Activated CD4-positive, alpha-beta T cell treated with anti-CD3 and anti-CD28 coated beads for 48 hours (primary cell): ENCODE measurements at places on chromosomes 6 and 20.
A peak's percentile ranks its signal among the peaks of the same experiment; 100 is the strongest.

DNA sequence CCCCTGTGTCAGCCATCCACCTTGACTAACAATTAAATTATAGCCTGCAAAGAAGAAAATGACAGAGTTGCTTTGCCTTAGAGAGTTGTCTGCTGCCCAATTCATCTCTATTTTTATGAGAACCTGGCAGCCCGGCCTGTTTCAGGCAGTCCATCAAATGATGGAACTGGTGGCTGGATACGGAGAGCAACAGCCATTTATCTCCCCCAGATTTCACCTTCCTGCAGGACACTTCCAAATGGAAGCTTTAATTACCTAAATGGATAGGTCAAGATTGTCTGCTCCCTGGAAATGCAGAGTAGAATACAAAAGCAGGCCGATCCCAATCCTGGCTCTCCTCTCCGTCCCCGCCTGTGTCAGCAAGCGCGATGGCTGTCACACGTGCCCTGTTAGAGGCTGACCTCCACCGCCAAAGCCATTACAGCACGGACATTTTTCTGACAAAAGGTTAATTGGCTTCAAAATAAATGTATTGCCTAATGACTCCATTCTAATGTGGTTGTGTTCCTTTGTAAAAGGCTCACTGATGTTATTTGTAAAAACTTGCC is 86.7 kb downstream of the PACRG start:
- no peak for DNase-seq

- DNase-seq: peak; percentile 80
Observed at GRCh38 chr6:43509984-43510826, at the start of gene LRRC73. LRRC73 (minus strand) TSS chr6:43510346; CDS start chr6:43509785, 561 bp downstream.

GRCh38 chr6:88997327-88997726 is 33.9 kb upstream of the RNGTT start:
- no peak for DNase-seq

DNA sequence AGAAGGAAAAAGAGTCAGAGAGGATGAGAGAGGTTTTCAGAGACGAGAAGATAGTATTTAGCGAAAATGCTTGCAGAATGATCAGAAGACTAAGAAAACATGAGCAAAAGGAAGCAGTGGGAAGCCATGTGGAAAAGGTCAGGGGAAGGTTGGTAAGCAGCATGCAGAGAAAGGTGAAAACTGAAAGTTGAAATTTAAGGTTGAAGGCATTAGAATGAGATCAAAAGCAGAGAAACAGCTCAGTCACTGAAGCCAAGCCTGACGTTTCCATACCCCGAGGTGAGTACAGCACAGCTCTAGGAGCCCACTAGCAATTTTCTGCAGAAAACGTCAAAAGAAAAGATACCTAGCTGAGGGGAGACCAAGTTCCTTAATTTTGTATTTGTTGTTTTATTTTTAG is 19.1 kb upstream of the TFB1M start:
- DNase-seq: peak; percentile 28

GRCh38 chr20:53657732-53658131 is 64.1 kb upstream of the ZNF217 start:
- DNase-seq: no peak

DNA sequence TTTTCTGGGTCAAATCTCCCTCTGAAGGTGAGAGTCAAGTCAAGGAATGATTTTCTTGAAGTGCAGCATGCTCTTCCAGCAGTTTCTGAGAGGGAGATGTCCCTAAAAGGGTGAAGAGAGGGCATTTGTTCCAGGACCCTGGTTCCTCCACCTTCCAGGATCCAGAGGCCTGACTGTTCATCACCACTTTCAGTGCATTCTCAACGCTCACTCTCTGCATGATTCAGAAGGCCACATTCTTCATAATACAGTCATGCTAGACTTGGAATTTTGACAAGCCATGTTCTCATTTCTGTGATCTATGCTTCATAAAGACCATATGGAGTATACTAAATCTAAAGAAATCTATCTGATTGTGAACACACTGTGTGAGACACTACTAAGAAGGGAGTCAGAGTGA is 85.1 kb downstream of the PDE7B start:
- DNase-seq: no peak

DNA sequence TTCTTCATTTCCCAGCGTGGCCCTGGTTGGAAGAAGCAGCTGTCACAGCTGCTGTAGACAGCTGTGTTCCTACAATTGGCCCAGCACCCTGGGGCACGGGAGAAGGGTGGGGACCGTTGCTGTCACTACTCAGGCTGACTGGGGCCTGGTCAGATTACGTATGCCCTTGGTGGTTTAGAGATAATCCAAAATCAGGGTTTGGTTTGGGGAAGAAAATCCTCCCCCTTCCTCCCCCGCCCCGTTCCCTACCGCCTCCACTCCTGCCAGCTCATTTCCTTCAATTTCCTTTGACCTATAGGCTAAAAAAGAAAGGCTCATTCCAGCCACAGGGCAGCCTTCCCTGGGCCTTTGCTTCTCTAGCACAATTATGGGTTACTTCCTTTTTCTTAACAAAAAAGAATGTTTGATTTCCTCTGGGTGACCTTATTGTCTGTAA is 292.7 kb downstream of the ESR1 start:
- no peak for DNase-seq

DNA sequence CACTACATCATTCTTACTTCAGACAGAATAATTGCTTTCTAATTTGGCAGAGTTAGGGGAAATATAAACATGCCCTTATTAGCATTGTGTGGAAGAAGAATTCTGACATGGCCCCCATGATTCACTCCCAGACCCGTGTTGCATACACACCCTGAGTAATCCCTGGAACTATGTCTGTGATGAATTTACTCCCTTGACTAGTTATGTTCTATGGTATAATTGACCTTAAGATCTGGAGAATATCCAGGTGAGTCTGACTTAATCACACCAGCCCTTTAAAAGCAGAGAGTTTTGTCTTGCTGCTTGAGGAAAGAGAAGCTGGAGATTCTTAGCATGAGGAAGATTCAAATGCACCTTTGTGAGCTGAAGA is 262.9 kb downstream of the SOX4 start:
- DNase-seq: no peak

DNA sequence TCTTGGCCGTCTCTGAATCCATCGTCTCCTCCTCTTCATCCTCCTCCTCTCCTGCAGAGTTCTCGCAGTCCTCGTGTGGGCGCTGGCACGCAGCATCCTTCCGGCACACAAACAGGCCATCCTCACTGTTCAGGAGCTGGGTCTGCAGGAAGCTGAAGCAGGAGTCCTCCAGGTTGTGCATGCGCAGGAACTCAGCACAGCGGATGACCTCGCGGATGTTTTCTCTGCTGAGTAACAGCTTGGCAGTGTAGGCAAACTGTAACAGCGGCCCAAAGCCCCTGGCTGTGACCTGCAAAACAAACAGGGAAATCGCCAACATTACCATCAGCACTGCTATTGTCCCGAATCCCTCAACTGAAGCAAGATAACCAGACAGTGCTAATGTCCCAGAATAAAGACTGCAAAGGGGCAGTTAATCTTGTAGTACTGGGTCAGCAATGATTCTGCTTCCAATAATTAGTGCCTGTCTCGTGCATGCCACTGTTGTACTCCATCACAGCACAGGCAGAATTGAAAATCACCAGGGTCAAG is 57.4 kb downstream of the GJA10 start:
- no peak for DNase-seq

- no peak for DNase-seq
Observed at GRCh38 chr20:53611449-53611894, 17.8 kb upstream of the ZNF217 start.

GRCh38 chr20:7291946-7292345 is 524.5 kb downstream of the BMP2 start:
- no peak for DNase-seq

GRCh38 chr6:129736105-129736504 is 26.1 kb upstream of the ARHGAP18 start:
- DNase-seq: no peak

- DNase-seq: peak; percentile 72
Observed at GRCh38 chr6:36912586-36912985, 26.8 kb downstream of the C6orf89 start.

GRCh38 chr6:21587961-21588480 is 5.5 kb upstream of the SOX4 start:
- DNase-seq: peak; percentile 37

DNA sequence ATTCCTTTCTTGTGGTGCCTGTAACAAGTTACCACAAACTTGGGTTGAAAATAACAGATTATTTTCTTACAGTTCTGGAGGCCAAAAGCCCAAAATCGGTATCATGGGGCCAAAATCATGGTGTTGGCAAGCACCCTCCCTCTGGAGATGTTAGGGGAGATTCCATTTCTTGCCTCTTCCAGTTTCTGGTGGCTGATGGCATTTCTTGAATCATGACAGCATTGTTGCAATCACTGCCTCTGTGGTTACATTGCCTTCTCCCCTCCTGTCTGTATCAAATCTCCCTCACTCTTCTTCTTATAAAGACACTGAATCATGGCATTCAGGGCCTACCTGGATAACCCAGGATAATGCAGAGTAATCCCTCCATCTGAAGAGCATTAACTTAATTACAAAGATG is 17.9 kb upstream of the TENT5A start:
- DNase-seq: no peak

GRCh38 chr6:133245007-133245406 is 3.9 kb downstream of the EYA4 start:
- no peak for DNase-seq

- no peak for DNase-seq
Observed at GRCh38 chr6:41680182-41680965, 42.1 kb downstream of the MDFI start.

- DNase-seq: no peak
Observed at GRCh38 chr6:108715832-108716231, 132.4 kb upstream of the ARMC2 start.

DNA sequence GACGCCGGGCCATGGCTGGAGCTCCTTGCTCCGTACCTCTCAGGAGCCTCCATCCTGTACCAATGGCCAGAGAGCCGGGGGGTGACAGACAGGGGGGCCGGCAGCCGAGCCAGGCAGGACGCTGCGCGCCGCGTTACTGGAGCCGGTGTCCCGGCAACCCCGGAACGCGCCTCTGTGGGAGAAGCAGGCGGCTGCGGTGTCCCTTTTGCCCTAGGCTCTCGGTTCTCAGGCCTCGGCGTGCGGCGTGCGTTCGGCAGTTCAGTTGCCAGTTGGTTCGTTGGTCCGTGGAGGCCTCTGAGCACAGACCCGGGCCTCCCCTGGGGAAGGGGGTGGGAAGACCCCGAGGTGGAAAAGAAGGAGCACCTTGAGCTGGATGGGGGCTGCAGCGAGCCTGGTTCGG is at the start of gene SPATS1:
SPATS1 (plus strand) TSS at position 162 of the 400 bp plus-strand sequence. CDS start 446 bp downstream, outside the sequence.
- DNase-seq: peak; percentile 15

DNA sequence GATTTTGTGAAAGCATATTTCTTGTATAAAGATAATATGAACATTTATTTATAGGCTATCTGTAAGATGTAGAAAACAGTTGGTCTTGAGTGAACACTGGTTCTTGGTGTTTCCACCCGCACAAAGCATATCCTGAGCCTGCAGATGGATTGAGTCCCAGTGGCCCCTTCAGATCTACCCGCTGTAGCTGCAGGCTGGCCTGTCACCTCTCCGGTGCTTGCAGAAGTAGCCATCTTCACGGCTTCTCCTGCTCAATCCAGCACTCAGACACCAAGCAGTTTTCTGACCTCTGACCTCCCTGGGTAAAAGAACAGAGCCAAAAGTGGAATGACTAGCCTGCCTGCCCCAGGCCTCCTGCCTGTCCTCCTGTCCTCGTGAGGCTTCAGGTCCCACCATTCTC is 22.7 kb downstream of the LYRM2 start:
- DNase-seq: no peak

DNA sequence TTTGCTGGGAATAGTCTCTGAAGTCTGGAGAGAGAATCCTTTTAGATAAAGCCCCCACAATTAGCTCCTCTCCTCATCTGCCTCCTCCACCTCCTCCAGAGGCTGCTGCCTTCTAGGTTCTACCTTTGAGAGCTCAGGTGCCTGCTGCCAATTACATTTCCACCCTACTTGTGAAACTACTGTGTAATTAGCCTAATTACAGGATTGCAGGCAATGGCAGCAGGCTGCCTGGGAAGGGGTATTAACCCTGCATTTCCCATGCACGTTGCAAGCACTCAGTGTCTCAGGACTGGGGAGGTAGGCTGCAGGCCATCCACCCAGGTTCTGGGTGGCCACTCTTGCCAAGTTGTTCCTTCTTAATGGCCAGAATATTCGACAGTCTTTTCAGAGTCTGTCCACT is 215.6 kb upstream of the ZNF217 start:
- no peak for DNase-seq

DNA sequence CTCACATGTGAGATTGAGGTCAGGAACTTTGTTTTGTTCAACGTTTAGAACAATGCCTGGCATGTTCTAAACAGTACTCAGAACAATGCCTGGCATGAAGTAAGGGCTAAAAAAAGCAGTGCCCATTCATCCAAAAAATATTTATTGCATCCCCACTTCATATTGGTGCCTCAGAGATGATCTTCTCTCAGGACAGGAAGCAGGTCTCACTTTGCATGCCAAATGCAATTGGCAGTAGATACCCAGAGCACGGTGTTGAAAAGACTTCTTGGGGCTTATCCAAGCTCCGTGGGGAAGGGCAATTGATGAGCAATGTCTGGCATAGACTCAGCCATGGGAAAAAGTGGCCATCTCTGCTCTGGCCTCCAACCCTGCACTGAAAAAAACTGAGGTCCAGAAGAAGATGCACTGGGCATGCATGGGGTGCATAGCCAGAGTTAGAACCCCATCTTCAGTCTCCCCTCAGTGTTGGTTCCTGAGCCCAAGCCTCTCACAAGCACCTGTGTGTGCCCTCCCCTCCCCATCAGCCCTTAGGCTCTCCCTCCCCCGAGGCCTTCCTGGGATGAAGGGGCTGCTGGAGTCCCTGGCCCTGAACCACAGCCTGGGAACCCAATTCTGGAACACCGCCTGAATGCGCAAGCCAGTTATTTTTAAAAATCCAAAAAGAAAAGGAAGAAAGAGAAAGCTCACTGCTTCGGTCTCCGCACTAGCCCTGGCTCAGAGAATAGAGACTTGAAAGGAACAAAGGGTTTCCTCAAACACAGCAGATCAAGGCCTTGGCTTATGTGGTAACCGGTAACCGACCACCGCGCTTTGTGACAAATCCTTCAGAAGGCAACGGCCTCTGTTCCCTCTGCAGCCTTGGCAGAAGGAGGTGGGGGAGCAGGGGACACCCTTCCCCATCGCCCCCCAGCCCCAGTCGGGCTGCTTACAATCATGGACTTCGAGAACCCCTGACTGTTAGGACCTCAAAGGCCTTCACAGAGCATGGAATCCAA is 78.5 kb upstream of the SIRPA start:
- DNase-seq: no peak

GRCh38 chr20:45848421-45848820 is 8.8 kb downstream of the ACOT8 start:
- DNase-seq: no peak

GRCh38 chr6:163863565-163863964 is 449.0 kb downstream of the QKI start:
- DNase-seq: no peak

GRCh38 chr6:52552278-52552643 is 24.6 kb downstream of the TRAM2 start:
- no peak for DNase-seq
